NCI-H2081 (cell line): ENCODE measurements at places on chromosomes 13 and 19.
A peak's percentile ranks its signal among the peaks of the same experiment; 100 is the strongest.

DNA sequence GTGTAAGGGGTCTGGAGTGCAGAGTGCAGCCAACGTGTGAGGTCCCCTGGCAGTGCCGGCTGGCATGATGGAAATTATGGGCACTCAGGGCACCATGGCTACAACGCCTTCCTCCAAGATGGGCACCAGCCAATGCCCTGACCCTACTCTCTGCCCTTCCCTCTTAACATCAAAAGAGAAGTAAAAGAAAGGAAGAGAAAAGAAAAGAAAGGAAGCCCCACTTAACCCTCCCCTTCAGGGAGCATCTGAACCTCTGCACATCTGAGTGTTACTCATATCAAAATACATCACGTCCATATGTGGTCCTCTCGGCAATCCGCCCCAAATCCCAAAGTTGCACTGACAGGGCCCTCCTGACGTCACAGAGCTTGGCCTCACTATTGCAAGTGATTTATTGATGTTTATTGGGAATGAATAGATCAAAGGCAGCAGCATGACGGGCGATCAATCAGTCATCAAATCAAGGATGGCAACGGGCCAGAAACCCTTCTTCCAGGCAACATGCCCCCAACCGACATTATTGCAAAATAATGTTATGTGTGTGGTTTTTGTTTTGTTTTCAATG lies 1.3 kb downstream of the TSHZ3 start:
- DNase-seq = no peak

DNA sequence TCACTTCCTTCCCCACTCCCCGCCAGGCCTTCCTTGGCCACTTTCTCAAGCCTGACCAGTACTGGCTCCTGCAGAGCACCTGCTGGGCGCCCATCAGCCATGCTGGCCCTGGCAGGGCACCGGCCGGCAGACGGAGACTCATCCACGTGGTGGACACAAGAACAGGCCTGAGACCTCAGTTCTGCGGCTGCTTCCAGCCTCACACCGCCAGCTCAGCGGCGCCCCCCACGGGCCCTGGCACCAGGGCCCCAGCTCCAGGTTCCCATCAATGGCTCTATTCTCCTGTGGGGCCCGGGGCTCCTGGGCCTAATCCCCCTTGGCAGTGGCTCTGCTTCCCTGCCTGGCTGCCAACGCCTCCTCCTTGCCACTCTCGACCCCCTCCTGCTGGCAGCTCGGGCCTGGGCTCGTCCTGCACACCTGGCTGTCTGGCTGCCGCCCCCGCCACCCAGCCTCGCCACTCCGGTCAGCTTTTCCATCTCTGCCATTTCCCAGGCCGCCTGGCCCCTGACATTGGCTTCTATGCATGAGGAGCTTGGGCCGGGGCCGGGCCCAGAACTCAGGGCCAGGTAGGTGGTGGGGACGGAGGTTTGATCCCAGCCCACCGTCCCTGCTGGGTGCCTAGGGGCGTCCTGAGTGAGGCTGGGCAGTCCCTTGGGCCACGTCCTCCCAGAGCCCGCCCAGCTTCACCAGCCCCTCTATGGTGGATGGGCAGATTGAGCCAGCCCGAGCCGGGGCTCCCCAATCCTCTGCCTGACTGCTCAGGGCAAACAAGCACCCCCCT lies 6.2 kb downstream of the NDUFA11 start:
- no peak for DNase-seq

- DNase-seq = no peak
Measured at GRCh38 chr13:60043262-60043661, 120.5 kb downstream of the DIAPH3 start.

DNA sequence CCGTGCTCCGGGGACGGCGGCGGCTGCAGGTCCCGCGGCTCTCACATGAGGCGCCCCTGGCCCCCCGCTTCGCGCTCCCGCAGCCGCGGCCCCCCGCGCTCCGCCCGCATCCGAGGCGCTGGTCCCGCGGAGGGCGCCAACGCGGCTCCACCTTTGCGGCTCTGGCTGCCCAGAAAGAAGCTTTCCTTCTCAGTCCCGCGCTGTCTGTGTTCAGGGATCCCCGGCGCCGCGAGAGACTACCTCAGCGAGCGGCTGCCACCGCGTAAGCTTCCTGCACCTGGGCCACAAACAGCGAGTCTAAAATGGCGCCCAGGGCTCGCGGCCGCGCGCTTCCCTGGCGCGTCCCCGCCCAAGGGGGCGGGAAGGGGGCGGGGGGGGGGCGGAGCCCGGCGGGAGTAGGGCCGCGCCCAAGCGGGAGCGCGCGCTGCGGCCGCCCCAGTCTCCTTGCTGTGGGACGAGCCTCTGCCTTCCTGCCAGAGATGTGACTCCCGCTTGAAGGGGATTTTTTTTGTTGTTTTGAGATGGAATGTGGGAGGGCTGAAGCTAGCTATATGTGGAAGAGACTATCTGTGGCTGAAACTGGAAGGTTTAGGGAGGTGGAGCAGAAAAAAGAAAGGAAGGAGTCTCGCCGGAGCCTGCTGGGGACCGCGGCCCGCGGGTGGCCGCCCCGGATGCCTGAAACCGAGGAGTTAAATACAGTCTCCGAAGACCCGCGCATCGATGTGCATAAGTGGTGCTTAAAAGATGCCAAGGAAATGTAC lies at the start of gene FBXL3:
Gene FBXL3, minus strand, starts transcription at position 299 of the 761 bp plus-strand sequence. CDS start 5,299 bp downstream, outside the sequence.
- peak; percentile 71 for DNase-seq

GRCh38 chr19:50909240-50910070 lies 1.7 kb downstream of the KLK4 start:
- peak; percentile 57 for DNase-seq

DNA sequence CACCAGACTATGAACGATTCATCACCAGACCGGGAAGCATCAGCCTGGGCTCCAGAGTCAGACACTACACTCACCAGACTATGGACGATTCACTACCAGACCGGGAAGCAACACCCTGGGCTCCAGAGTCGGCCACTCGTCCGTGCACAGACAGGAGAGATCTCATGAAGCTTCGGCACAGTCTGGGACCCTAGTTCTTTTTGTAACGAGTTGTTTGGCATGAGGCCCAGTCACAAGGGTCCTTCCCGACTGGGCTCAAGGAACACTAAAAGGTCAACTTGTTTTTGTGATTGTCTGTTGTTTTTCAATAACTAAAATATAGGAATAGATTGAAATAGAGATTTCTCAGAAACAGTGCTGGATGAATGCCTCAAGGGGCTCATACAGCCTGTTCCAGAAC lies 1141.6 kb upstream of the MIR17HG start:
- DNase-seq = no peak

- no peak for DNase-seq
Measured at GRCh38 chr19:41929536-41930071, 1.4 kb upstream of the ERFL start.

DNA sequence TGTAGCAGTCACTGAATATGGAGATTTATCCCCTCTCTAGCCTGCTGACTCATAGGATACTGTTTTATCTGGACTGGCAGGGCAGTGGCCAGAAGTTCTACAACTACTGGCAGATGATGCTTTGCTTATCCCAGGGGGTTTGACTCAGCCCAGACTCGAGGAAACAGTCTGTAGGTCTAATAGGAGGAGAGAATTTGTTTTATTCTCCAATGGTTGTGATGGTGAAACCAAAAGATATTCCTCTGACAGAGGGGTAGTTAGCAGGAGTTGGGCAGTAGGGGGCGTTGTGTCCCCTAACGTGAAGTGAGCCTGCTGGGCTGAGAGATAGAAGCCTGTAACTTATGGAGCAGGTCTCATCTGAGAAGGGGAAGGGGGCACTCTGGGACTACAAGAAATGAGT lies 74.9 kb downstream of the WTIP start:
- no peak for DNase-seq

DNA sequence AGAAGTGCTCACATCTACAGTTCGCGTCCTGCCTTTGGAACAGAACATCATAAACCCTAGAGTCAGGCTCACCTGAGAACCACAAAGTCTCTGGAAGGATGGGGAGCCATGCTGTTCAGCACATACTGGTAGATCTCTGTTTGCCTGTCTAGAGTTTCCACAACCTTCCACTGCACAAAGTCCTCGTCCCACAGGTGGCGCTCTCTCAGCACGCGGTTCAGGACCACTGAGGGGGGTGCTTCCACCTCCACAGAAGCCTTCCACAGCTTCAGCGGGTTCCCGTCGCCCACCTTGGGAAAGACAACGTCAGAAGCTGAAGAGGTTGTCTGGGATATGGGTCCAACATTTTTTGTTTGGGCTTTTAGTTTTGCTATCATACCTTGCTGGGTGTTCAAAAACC lies 93.6 kb downstream of the KL start:
- no peak for DNase-seq

DNA sequence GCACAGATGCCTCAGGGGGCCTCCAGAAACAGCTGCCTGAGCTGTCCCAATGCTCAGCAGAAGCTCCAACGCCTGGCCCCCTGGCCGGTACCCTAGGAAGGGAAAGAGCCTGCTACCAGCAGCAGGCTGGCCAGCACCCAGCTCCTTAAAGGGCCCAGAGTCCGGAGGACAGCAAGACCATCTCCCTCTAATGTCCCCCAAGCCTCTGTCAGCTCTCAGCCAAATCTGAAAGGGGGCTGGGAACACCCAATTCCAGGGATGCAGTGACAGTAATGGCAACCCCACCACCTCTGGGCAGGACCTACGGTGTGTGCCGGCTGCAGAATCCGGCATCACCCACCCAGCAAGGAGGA lies 4.2 kb downstream of the PPP6R1 start:
- DNase-seq = no peak

DNA sequence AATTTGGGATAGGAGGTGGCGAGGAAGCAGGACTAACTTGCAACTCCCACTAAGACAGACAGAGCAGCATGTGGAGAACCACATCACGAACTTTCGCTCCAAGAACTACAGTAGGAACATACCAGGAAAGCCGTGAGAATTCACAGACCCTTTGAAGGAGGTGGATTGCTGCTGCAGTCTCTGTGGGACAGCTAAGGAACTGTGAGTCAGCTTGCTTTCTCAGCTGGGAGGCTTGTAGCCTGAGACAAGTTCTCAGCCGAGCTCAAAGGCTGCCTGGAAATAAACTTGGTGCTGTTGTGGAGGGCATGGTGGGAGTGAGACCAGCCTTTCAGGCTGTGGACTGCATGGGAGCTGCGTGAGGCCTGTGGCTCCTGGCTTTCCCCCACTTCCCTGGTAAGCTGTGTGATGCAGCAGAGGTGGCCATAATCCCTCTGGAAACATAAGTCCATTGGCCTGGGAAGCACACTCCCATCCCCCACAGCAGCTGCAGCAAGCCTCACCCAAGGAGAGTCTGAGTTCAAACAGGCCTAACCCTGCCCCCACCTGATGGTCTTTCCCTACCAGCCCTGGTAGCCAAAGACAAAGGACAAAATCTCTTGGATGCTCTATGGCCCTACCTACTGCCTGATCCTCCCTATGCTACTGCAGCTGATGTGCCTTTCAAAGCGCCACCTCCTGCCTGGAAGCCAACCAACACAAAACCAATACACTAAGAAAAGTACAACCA lies 441.1 kb upstream of the HTR2A start:
- no peak for DNase-seq

DNA sequence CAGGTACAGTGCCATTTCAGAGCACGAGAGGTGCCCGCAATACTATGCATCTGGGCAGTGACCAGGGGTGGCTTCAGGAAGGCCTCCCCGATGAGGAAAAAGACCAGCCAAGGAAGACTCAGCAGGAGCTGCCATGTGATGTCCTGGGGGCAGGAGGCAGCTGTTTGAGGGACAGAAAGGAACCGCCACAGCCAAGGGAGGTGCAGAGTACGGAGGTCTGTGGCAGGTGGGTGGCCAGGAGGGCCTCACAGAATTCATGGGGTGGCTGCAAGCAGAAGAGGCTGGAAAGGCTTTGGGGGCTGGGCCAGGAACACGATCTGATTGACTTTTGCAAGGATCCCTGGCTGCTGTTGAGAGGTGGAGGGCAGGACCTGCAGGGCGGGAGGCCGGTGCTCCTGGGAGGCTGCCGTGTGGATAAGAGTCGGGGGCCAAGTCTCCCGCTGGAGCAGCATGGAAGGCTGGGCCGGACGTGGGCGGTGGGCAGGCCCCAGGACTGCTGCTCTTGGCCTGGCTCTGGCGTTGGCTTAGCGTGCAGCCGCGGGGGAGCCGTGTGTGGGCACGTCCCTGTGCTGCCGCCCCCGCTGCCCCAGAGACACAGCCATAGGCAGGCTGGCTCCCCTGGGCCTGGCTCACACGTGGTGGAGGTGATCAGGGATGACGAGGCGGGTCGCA lies 29.1 kb downstream of the CEBPA start:
- DNase-seq = no peak

DNA sequence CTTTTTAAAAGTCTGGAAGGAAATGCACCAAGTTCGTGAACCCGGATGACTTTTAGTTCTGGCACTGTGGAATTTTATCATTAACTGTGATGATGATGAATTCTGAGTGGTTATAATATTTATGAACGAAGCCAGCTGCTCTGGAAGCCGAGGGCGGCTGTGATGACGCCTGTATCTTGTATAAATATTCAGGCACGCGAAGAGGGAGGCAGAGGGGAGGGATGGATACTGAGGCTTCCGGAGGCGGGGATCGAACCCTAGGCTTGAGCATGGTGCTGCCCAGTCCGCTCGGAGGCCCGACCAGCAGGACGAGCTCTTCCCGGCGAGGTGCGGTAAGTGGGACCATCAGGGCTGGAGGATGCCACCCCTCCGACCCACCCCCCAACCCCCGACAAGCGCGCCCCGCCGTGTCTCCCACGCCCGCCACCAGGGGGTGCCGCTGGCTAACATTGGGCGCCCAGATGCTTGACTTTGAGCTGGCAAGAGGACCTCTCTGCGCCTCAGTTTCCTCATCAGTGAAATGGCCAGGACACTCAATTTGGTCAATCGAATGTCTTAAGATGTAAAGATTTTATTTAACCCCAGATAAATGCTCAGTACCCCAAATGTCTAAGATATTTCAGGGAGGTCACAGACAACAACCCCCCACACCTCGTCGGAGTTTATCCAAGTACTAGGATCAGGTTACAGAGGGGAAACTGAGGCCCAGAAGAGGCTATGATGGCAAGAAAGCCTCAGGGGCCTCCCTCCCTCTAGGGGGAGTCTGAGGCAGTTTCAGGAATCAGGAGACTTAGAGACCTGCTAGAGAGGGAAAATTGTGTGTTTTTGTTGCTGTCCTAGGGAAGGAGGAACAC lies 4.5 kb upstream of the RAB3A start:
- DNase-seq = no peak

DNA sequence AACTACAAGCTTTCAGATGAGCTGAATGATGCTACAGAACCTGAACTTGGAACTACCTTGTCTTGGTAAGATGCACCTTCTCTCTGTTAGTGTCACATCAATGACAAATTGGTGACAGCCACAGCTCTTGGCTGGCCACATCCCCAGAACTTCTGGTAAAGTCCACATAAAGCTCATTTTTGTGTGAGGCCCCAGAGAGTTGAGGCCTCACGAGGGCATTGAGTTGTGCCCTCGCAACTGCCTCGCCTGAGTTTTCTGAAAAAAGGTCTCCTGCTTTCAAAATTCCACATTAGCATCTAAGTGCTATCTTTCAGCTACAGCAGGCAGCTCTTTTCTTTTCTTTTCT lies 42.6 kb downstream of the MRPL57 start:
- DNase-seq = no peak

GRCh38 chr19:19655051-19655594 lies 8.4 kb downstream of the ATP13A1 start:
- DNase-seq = no peak

- DNase-seq = no peak
Measured at GRCh38 chr19:3775831-3776230, 3.8 kb upstream of the RAX2 start.

DNA sequence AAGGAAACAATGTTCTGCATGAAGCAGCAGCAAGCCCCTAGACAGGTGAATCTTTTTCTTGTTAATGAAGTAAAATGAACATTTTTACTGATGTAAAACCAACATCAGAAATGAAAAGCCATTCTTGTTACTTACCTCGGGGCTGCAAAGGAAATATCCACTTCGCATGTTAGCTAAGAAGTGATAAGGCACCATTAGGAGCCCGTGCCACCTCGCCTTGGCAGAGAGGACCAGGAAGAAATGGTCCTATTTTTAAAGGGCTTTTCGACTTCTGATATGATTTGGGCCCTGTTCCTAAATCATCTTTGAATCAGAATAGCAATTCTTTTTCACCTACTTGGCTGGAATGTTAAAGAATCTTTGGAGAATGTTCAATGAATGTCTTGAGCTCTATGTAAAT lies 183.2 kb downstream of the OXGR1 start:
- DNase-seq = no peak
